ENCODE measurements at places on chromosomes 6 and 20. TPM values are rescaled to one million over a fixed set of nuclear protein-coding genes. Genes with fewer than 3 reads are reported as not detected.
A peak's percentile ranks its signal among the peaks of the same experiment; 100 is the strongest.

Gene CNBD2
- 2.1 TPM for total RNA-seq

Gene SRMS
- total RNA-seq, result not detected

Gene HLA-DOA
- 0.48 TPM for total RNA-seq

Gene C6orf58
- total RNA-seq, result not detected

Gene RBPJL
- total RNA-seq, result not detected

Gene TMC2
- not detected for total RNA-seq

Gene CALHM6
- total RNA-seq, result not detected

Gene HTR1E
- total RNA-seq, result not detected

Gene GRM1
- 0.07 TPM for total RNA-seq

- H3K36me3 ChIP-seq, result no peaks in the 10 kb centered on the region
- H3K4me1 ChIP-seq, result peaks cover 35% of the 10 kb centered on the region
- no peaks in the 10 kb centered on the region for H3K27me3 ChIP-seq
- no peak overlapping the region for H3K27ac ChIP-seq
- peak overlapping the region; percentile 17 for H3K4me3 ChIP-seq
- peak; percentile 83 for DNase-seq
These were observed 138.0 kb downstream of the SOX4 start for GRCh38 chr6:21731411-21732031.

GRCh38 chr6:129521946-129522345 lies 188.0 kb downstream of the ARHGAP18 start:
- no peak overlapping the region for H3K27ac ChIP-seq
- no peaks in the 10 kb centered on the region for H3K4me1 ChIP-seq
- DNase-seq, result no peak
- no peaks in the 10 kb centered on the region for H3K27me3 ChIP-seq

DNA sequence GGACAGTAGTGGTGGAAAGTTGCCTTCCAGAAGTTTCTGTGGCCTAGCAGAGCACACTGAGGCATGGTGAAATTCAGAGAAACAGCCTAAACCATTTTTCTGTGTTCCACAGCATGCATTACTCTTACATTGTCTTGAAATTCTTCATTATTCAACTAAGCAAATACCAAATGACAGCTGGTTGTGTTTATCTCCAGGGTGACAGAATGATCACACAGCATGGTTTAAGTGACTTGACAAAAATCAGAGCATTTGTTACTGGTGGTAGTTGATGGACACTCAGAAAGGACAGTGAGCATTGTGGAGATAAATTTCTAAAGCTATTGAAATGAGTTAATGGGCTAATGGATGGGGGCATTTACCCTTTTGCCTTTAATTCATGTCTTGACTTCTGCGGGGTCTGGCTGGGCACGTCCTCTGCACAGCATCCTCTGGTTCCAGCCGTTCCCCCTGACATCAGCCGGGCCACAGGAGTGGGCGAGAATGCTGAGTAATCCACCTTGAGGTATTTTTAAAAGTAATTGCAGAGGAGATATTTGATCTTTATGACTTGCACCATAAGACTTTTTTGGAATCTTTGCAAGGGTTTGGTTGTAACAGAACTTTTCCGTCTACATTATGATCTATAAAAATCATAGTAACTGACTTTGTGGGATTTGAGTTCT lies 78.9 kb upstream of the SCP2D1 start:
- peak; percentile 20 for DNase-seq
- no peaks in the 10 kb centered on the region for H3K36me3 ChIP-seq
- no peak overlapping the region for H3K27ac ChIP-seq
- peaks cover 6% of the 10 kb centered on the region for H3K4me1 ChIP-seq

DNA sequence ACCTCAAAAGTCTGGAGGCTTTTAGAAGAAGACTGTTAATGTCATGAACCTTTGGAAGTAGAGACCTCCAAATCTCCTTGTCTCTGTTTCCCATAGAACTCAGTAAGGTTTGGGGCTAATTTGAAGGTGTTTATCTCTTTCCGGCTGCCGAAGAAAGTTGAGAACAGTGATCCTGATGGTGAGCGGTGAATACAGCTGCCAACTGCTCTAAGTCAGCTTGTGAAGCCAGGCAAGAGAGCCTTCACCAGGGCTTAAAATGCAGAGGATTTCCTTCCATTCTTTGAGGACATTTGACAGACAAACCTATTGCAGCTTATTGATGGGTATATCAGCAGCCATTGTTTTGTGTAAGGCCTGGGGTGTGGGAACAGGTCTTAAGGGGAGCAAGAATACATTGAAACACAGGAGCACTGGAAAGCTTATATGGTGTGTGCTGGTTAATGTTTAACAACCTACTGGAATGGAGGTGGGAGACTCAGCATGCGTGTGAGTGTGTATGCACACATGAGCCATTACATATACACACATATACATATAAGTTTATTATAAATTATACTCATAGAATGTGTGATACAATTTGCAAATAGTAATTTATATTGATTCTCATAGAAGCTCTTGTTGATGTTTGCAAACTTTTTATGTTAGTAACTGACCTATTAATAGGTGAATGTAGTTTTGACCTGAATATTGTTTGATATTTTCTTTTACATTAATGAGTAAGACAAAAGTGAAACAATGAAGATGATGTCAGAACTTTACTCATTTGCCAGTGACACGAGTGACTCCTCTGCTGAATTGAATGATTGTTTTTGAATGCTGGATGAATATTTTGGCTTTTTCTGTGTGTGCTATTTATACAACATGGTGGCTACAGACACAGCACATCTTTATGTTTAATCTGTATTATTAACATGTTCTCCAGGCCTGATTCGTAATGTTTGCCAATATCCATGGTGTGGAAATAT lies 18.1 kb downstream of the PLEKHG1 start:
- no peaks in the 10 kb centered on the region for H3K4me1 ChIP-seq
- H3K4me3 ChIP-seq, result no peak overlapping the region
- H3K27ac ChIP-seq, result no peak overlapping the region
- no peak for DNase-seq
- H3K36me3 ChIP-seq, result no peaks in the 10 kb centered on the region

DNA sequence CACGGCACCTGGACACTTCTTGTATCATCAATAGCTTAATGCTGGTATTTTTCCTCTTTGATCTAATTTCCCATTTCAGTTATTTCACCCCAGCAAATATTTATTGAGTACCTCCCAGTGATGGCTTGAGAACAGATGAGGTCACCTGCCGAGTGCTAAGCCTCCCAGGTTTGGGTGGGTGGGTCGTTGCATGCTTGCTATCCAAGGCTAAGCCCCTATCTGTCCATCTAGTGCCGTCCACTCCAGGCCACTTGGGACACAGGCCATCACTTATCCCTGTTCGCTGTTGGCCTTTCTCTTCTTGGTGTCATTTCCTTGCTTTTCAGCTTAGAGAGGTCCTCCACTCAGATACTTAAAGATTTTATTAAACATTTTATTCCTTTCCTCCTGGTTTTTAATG lies 10.8 kb upstream of the NNAT start:
- no peak overlapping the region for H3K4me3 ChIP-seq
- peaks cover 5% of the 10 kb centered on the region for H3K36me3 ChIP-seq
- no peaks in the 10 kb centered on the region for H3K27me3 ChIP-seq
- no peak overlapping the region for H3K27ac ChIP-seq
- no peak for DNase-seq

GRCh38 chr6:26086211-26086610 lies 1.0 kb upstream of the HFE start:
- no peak overlapping the region for H3K27ac ChIP-seq
- peaks cover 5% of the 10 kb centered on the region for H3K4me1 ChIP-seq
- no peaks in the 10 kb centered on the region for H3K27me3 ChIP-seq
- DNase-seq, result no peak
- no peaks in the 10 kb centered on the region for H3K36me3 ChIP-seq
- H3K4me3 ChIP-seq, result no peak overlapping the region

GRCh38 chr6:26350858-26351543 lies 14.0 kb upstream of the BTN3A2 start:
- DNase-seq, result no peak
- H3K27me3 ChIP-seq, result no peaks in the 10 kb centered on the region
- H3K4me1 ChIP-seq, result peaks cover 21% of the 10 kb centered on the region
- H3K27ac ChIP-seq, result peak overlapping the region; percentile 69
- no peak overlapping the region for H3K4me3 ChIP-seq

GRCh38 chr20:47782076-47782475 lies 3.2 kb downstream of the SULF2 start:
- H3K27ac ChIP-seq, result no peak overlapping the region
- DNase-seq, result no peak
- H3K4me1 ChIP-seq, result peaks cover 12% of the 10 kb centered on the region

- DNase-seq, result no peak
- H3K27ac ChIP-seq, result no peak overlapping the region
- no peaks in the 10 kb centered on the region for H3K36me3 ChIP-seq
These were observed 351.2 kb downstream of the CDC5L start for GRCh38 chr6:44738601-44739146.

DNA sequence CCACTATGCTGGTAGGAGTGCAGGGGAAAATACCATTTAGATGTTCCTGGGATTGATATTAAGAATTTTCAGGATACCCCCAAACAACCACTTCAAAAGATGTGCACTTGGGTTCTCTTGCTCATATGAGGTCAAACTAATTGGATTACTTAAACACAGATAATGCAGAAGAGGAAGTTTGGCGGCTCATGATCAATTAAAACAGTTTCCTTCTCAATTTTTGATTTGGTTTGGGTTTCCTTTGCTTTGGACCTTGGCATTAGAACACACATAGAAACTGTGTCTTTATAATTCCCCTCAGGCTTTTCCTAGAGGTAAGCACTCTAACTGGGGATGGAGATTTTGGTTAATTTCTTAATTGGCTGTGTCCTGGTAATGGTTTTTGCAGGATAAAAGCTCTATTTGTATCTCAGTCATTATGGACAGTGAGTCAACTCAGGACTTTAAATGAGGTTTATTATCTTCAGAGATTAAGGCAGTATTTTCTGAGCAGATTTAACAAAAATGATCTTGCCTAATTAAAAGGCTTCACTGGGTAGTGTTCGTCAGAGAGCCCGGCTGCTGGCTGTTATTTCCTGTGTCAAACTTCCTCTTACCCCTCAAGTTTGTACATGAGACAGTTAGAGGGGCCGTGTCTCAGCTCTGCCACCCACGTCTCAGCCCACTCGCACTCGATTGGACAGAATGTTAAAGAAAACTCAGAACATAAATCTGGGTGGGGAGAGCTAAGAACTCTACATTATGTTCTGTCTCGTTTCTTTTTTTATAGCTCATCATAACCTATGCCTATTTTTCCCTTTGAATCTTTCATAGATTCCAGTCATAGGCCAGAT lies 50.3 kb upstream of the PREP start:
- no peak overlapping the region for H3K4me3 ChIP-seq
- no peak overlapping the region for H3K27ac ChIP-seq
- no peak for DNase-seq
- H3K36me3 ChIP-seq, result no peaks in the 10 kb centered on the region
- H3K4me1 ChIP-seq, result no peaks in the 10 kb centered on the region
- no peaks in the 10 kb centered on the region for H3K27me3 ChIP-seq

Data from astrocyte (in vitro differentiated cells and primary cell).